PC-3 (cell line): ENCODE measurements at places on chromosomes 12 and 14.

DNA sequence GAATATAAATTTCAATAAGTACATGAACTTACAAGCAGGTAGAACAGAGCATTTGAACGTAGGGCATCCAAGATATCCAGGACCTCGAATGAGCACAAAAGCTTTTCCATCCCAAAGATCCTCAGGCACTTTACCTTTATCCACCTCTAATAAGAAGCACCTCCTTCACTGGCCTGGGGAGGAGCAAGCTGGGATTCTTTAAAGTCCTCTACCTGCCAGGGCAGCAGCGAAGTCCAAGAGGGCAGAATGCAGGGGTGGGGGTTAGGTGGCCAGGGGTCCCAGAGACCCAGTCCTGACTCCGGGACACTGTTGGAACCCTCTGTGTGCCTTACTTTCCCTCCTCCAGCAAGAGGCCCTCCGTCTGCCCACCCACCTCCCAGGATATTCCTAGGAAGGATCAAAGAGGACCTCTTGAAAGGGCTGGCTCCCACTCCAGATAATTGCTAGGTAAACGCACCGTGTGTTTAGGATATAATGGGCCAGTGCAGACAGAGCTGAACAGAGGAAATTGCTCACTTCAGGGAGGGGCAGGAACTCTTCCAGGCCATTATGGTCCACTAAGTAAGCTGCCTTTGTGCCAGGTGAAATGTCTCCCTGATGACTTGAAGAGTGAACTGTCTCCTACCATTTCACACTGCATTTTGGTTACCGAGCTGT is 68.1 kb downstream of the TTC9 start:
- peak; percentile 60 for DNase-seq

GRCh38 chr12:111120578-111120977 is 200.2 kb upstream of the MYL2 start:
- DNase-seq: no peak

DNA sequence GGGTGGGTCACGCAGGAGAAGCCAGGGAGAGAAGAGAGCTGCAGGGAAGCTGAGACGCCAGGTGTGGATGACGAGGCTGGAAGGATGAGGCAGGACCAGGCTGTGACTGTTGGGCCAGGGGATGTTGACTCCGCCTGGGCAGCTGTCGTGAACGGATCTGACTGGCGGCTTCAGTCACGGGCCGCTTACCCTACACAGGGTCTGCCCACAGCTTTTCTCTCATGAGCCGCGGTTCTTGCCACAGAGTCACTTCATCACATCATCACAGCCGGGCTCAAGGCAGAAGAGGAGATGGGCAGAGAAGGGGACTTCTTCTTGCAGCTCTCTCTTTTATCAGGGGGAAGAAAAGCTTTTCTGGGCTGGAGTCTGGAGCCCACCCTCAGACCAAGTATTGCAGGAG is 7.7 kb downstream of the CLBA1 start:
- no peak for DNase-seq

GRCh38 chr14:86450085-86450484 is 920.1 kb downstream of the FLRT2 start:
- DNase-seq: no peak

DNA sequence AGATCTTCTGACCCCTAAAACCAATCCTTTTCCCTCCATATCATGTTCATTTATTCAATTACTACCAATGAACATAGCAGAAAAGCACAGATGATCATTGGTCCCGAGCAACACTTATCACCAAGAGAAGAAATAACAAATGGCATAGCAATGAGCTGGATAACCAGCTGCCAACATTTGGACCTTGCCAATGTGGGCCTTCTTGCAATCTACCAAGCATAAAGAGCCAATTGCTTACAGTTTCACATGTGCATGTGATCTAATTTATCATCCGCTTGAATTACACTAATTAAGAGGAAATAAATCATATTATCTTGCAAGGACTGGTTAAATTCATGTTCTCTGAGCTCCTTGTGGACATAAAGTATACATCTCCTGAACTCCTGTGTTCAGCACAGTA is 134.8 kb upstream of the HMGA2 start:
- DNase-seq: no peak

DNA sequence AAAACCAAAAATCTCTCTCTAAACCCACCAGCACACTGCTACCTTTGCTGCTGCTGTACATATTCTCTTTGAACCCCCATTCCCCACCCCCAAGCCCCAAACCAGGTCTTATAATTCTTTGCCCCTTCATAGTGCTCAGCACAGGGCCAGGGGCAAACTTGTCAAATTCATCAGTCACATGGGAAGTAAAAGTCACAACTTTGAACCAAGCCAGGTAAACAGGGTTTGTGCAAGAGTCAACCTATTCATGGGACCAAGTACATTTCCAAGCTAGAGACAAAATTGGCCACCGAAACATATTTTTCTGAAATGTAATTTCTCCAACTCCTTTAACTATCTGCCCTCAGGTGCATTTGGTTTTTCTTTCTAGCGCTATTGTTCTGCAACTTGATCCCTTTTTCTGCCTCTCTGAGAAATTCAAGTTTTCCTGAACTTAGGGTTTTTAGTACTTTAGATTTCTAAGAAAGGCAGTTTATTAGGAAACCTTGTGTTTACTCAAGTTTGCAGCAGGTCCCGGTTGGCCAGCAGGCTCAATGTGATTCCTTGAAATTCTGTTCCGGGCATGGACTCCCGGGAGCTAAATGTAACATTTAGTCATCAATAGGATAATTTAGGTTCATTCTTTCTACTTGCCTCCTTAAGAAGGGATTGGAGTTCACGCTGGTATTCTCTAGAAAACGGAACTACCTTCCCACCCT is 230.5 kb downstream of the EFCAB11 start:
- DNase-seq: no peak

- peak; percentile 18 for DNase-seq
Measured at GRCh38 chr12:48934312-48934706, 9.0 kb upstream of the FKBP11 start.

GRCh38 chr12:43795716-43796280 is 10.3 kb downstream of the TWF1 start:
- peak; percentile 97 for DNase-seq

DNA sequence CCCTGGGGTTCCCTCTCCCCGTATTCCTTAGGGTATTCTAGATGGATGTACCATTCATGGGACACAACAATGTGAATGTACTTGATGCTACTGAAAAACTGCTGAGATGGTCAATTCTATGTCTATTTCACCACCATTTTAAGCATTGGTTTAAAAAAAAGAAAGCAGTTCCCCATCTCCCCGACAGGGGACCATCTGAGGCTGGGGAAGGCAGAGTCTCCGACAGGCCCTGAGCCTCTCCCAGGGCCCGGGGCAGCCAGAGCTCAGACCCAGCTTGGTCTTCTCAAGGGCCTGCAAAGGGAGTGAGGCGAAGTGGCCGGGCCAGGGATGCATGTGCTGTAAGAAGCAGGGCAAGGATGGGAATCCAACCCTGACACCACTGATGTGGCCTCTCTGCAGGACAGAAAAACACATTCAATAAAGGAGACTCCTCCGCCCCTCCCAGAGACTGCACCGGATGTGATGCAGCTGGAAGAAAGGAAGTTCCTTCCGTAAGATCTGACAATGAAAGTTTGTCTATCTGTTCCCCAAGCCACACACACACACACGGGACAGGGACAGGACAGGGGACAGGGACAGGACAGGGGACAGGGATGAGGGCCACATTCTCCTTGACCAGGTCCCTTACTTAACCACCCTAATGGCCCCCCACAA is 234.1 kb downstream of the BCL11B start:
- no peak for DNase-seq

GRCh38 chr12:109993091-109993490 is 3.1 kb downstream of the GIT2 start:
- no peak for DNase-seq

GRCh38 chr14:64444984-64445845 is 20.1 kb upstream of the AKAP5 start:
- DNase-seq: no peak
